ENCODE measurements at places on chromosomes 1 and 21.

DNA sequence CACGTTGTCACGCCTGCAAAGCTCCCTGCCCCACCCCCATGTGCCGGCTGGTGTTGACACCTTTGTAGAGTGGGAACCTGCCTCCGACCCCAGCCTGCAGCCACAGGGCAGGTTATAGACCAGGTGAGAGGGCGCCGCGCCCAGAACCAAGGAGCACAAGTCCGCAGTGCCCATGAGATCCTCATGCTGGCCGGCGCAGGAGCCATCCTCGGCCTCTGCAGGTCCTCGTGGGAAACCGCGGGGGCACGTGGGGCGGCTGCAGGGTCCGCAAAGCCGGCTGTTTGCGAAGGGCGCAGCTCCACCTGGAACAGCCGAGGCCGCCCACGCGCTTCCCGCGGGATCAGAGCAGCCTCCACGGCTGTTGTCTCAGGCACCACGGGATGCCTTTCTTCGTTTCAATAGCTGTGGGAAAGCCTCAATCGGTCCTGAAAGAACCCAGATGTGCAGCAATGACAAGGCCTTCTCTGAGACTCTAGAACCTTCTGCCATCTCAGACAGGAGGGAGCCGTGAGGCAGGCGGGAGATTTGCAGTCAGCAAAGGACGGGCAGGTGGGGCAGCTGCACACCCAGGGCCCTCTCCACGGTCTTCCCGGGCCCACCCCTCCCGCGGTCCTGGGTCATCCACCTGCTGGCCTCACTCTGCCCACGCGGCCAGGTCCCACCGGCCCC lies 29.9 kb downstream of the POFUT2 start:
- DNase-seq = no peak

DNA sequence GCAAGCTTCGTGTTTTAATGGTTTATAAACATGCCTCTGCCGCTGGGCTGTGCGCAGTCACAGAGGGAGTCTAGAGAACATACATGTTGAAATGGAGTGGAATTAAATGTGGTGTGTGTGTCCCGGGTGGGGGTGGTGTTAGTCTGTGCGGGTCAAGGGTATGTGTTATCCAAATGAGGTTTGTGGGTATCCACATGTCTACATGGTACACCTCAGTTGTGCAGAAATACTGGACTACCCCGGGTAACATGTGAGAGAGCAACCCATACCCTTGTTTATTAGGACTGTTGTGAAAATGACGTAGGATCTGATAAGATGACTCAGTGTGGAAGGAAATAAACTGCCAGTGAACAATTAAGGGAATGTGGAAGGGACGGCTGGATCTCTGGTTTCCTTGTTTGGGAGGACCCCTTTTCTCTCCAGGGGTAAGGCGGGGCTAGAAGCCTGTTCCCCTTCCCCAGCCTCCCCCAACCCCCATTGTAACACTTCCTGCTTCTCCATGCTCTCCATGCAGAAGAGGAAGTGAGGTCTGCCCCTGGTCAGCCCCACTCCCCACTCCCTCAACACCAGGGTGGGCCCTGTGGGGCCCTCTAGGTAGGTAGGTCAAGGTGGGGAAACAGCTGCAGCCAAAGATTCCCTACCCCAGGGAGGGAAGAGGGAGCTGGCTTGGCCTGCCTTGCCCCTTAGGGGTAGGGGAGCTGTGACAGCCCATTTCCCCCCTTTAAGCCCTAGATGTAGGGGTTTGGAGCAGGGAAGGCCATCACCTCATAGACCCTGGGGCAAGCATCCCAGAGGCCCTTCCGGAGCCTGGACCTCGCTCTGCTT lies 690 bp downstream of the EPS8L3 start:
- DNase-seq = no peak

DNA sequence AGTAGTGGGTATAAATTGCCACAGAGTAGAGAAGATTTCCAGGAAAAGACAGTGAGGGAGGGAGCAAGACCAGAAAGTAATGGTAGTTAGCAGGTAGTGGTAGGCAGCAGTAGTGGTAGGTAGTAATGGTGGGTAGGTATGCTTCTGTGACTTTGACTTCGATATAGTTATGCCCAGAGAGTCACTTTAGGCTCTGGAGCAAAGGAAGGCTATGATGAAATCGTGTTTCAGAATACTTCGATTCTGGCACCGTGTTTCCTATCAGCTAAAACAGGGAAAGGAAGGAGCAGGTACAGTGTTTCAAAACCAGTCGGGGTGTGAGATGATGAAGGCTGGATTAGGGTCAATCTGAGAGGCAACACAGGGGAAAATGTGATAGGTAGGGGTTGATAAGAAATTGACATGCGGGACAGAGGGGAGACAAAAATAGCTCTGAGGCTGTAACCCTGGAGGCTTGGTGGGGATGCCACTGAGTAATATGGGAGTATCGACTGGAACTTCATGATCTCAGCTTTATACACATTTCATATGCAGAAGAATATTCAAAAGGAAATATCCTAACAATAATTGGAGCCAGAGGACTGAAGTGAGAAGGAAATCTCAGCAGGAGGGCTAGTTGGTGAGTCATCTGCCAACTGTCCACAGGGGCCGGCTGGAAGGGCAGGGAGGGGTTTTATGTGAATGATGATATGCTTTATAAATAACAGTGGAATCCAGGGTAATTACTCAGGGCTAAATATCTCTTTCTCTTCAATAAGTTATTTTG lies 25.2 kb upstream of the TRIM45 start:
- no peak for DNase-seq

GRCh38 chr1:85137660-85138059 lies 63.2 kb downstream of the SYDE2 start:
- DNase-seq = peak; percentile 19

DNA sequence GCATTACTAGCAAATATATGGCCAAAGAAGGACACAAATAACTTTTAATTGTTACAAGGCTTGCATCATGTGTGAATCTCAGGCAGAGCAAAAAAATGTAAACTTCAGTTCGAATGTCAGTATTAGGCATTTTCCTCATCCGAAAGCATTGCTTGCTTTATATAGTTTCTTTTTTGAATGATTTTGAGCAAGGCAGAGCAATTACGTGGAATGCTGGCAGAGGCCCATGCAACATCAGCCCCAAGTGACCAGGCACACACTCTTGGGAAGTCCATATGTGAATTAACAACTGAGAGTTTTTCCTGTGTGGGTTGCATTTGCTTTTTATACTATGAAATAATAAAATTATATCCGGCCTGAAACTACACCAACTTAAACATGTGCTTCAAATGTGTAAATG lies 274.8 kb downstream of the PTPRC start:
- no peak for DNase-seq

GRCh38 chr1:30740251-30741238 lies 17.0 kb downstream of the LAPTM5 start:
- DNase-seq = no peak

DNA sequence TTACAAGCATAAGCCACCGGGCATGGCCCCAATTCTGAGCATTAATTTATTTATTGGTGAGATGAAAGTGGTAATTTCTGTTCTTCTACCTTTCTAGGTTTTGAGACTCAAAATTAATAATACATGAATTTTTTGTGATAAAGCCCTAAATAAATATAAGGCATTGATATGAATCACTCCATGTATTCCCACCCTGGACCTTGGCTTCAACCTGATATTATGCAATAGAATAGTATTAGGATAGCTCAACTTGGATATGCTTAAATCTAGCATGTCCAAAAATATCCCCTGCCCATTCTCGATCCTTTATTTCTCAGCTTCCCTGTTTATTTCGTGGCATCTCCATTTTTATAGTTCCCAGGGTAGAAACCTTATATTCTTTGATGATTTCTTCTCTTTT lies 2.5 kb downstream of the AGL start:
- DNase-seq = no peak

DNA sequence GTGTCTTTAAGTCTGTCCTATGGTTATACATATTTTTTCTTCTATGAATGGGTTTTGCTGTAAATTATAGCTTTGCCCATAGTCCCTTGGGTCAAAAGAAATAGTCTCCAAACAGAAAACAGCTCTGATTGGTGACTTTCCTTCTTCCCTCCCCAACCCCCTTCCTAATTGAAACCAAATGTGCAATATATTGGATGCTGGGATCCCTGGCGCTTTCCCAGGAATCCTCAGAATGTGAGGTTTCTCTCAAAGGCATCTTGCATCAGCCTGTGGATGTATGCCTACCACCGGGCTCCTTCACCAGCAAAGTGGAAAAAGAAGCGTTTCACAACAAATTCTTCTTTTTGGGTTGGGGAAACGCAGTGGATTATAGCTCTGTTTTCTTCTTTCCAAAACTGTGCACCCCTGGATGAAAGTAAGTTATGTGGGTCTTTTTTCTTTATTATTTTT lies at the start of gene DDR2:
DDR2 (plus strand) TSS at position 248 of the 450 bp plus-strand sequence. CDS start 86,600 bp downstream, outside the sequence.
- DNase-seq = peak; percentile 30

- no peak for DNase-seq
Observed at GRCh38 chr1:180211156-180211859, 18.8 kb upstream of the LHX4 start.
